ENCODE measurements at places on chromosomes 2 and 18.

GRCh38 chr18:8709248-8710059 is 4.1 kb downstream of the MTCL1 start:
- no peak for DNase-seq

DNA sequence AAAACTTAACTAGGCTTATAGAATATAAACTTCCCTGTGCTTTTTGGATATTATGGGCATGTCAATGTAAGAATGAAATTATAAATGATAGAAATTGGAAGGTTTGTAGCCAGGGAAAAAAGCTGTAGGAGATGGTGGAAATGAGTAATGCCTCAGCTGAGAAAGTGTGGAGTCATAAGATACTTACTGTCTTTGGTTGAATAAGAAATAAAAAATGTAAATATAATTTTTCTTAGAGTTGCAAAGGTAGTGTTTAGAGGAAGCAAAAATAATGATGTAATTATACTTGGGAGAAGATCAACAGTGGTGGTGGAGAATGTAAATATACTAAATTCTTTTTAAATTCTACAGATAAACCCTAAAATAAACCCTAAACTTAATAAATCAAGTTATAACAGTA is 26.2 kb upstream of the RND3 start:
- DNase-seq: no peak

- no peak for DNase-seq
Observed at GRCh38 chr2:163039266-163039665, 200.7 kb upstream of the KCNH7 start.

GRCh38 chr2:54430649-54431048 is 25.5 kb upstream of the SPTBN1 start:
- no peak for DNase-seq

DNA sequence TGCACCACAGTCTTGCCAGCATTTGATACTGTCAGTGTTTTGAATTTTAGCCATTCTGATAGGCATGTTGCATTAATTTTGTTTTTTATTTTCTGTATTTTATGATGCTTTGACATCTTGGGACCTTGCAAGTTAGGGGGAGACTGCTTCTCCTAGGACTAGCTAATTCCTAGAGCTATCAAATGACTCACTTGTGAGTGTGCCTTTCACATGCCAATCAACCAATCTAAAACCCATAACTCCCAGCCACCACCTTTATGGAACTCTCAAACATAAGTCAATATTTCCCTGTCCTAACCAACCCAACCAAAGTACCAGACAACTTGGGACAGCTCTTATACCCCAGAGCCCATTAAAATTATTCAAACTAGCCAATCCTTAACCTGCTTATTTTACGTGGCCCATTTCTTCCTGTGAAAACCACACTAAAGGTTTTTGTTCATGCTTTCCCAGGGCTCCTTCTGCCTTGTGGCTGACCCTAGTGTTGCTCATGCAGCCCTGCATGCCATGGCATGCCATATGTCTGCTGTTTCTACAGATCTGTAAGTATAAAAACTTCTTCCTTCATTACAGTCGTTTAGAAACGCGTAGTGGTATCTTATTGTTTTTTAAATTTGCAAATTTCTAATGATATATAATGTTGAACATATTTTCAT is 230.1 kb downstream of the GPD2 start:
- no peak for DNase-seq

DNA sequence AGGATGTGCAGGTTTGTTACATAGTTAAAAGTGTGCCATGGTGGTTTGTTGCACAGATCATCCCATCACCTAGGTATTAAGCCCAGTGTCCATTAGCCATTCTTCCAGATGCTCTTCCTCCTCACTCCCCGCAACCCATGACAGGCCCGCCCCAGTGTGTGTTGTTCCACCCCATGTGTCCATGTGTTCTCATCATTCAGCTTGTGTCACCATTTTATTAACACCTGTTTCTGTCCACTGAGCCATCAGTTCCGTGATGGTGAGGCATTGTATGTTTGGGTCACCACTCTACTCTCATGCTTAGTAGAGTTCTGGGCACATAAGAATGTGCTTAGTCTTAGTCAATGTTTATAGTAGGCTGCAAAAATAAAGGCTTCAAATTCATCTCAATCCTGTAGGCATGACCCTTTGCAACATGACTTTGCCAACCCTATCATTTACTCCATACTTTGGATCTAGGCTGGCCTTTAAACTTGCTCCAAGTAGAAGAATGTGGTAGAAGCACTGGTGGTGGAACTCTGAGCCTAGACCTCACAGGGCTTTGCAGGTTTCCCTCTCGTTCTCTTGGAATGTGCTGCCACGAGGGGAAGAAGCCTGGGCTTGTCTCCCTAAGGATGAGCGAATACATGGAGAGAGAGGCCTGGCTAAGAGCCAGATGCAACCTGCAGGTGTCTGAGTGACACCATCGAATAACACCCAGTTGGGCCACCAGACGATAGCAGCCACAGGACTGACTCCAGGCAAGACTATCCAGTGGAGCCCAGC is 161.5 kb downstream of the NAPG start:
- DNase-seq: no peak
